ENCODE measurements at places on chromosomes 6 and 20.
A peak's percentile ranks its signal among the peaks of the same experiment; 100 is the strongest.

- H3K36me3 ChIP-seq, result no peaks in the 10 kb centered on the region
- H3K4me3 ChIP-seq, result no peak overlapping the region
- no peak for DNase-seq
- no peak overlapping the region for H3K27ac ChIP-seq
- no peaks in the 10 kb centered on the region for H3K4me1 ChIP-seq
These were observed 73.2 kb upstream of the JAG1 start for GRCh38 chr20:10747019-10747418.

DNA sequence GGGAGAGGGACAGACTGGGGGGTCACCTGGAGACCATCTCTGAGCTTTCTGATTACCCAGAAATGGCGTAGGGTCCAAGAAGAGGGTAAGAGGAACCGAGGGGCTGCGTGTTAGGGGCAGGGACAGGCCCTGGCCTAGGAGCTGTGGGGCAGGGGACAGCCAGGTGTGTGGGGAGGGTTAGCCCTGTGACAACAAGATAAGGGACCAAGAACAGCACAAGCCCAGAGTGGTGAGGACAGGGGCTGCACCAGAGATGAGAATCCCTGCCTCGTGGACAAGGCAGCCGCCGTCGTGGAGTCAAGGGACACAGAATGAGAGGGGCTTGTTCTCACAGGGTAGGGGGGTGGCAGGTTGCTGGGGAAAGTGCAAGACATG is 449 bp upstream of the AVP start:
- H3K27me3 ChIP-seq, result peaks cover 53% of the 10 kb centered on the region
- H3K4me1 ChIP-seq, result peaks cover 4% of the 10 kb centered on the region
- no peaks in the 10 kb centered on the region for H3K36me3 ChIP-seq
- no peak overlapping the region for H3K4me3 ChIP-seq
- no peak for DNase-seq

DNA sequence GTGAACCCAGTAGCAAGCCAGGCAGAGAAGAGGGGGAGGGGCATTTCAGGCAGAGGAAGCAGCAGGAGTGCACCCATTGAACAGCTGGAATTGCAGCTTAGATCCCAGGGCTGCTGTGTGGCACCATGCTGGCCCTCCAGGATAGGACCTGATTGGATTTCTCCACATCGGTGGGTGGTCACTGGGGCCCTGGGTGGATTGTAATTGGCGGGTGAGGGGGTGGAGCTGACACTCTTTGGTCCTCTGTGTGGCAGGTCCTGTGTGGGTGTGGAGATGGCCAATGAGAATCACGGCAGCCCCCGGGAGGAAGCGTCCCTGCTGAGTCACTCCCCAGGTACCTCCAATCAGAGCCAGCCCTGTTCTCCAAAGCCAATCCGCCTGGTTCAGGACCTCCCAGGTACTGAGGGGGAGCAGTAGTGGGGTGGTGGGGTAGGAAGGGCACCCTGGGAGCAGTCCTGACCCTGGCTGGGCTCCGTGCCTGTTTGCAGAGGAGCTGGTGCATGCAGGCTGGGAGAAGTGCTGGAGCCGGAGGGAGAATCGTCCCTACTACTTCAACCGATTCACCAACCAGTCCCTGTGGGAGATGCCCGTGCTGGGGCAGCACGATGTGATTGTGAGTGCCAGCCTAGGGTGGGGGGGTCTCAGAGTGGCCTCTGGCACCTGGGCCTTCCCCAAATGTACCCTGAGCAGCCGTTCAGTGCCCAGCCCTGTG is 4.4 kb downstream of the PCIF1 start:
- DNase-seq, result no peak
- H3K4me1 ChIP-seq, result peaks cover 24% of the 10 kb centered on the region

GRCh38 chr20:6006603-6006949 is 47.3 kb downstream of the LRRN4 start:
- peaks cover 19% of the 10 kb centered on the region for H3K4me1 ChIP-seq
- peaks cover 27% of the 10 kb centered on the region for H3K36me3 ChIP-seq
- H3K27ac ChIP-seq, result peak overlapping the region; percentile 84
- peak overlapping the region; percentile 95 for H3K4me3 ChIP-seq

GRCh38 chr6:120869397-120869796 is 464.9 kb downstream of the TBC1D32 start:
- H3K27ac ChIP-seq, result no peak overlapping the region
- no peaks in the 10 kb centered on the region for H3K36me3 ChIP-seq
- no peaks in the 10 kb centered on the region for H3K4me1 ChIP-seq
- no peaks in the 10 kb centered on the region for H3K27me3 ChIP-seq

- H3K36me3 ChIP-seq, result no peaks in the 10 kb centered on the region
- H3K4me3 ChIP-seq, result no peak overlapping the region
- DNase-seq, result no peak
- no peaks in the 10 kb centered on the region for H3K4me1 ChIP-seq
These were observed 412.1 kb downstream of the QKI start for GRCh38 chr6:163826629-163827028.

DNA sequence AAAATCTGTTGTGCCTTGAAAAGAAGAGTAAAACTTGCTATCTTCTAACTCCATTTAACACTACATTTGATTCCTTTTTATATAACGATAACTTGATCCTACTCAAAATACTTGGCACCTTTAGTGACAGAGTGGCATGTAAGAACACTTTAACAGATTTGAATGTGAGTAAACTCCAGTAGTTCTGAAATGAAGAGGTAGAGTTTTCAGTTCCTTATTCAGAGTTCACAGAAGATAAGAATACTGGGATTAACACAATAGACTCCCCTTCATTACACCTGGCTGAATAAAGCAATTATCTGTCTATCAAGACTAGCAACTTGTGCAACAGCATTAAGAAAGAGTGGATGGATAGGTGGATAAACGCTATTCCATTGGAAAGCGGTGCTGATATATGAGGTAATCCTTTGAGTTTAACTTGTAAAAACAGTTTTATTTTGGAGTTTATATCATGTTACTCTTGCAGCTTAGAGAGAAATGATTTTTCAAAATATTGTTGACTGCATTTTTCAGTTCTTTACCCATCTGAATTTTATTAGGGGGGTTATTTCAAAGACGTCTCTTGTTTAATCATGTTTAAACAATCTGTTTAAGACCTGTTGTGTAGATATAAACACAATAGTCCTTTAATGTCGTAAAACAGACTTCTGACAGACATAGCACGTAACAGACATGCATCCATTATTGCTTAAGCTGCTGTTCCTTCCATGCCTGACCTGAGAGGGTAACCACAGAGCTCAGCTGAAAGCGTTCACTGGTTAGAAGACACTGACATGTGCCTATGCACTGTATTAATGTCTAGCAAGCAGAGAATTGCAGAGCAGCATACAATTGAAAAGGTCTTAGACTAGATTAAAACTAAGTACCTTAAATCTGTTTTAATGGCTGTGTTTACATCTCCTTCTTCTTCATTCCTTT is 102.4 kb upstream of the SUPT3H start:
- H3K4me3 ChIP-seq, result no peak overlapping the region
- H3K27me3 ChIP-seq, result no peaks in the 10 kb centered on the region
- H3K27ac ChIP-seq, result peak overlapping the region; percentile 74
- peaks cover 52% of the 10 kb centered on the region for H3K4me1 ChIP-seq
- H3K36me3 ChIP-seq, result peaks cover 61% of the 10 kb centered on the region
- DNase-seq, result no peak

GRCh38 chr6:3381233-3381921 is 75.5 kb downstream of the SLC22A23 start:
- peaks cover 7% of the 10 kb centered on the region for H3K4me1 ChIP-seq
- DNase-seq, result no peak
- no peak overlapping the region for H3K27ac ChIP-seq
- peaks cover 45% of the 10 kb centered on the region for H3K27me3 ChIP-seq
- H3K4me3 ChIP-seq, result no peak overlapping the region
- no peaks in the 10 kb centered on the region for H3K36me3 ChIP-seq

- no peaks in the 10 kb centered on the region for H3K27me3 ChIP-seq
- H3K36me3 ChIP-seq, result peaks cover 64% of the 10 kb centered on the region
- peaks cover 28% of the 10 kb centered on the region for H3K4me1 ChIP-seq
These were observed 24.6 kb upstream of the C20orf204 start for GRCh38 chr20:64011366-64011779.

GRCh38 chr6:27144740-27145079 is 102.8 kb upstream of the PRSS16 start:
- H3K27ac ChIP-seq, result no peak overlapping the region
- H3K4me1 ChIP-seq, result peaks cover 22% of the 10 kb centered on the region
- H3K4me3 ChIP-seq, result no peak overlapping the region
- H3K36me3 ChIP-seq, result peaks cover 13% of the 10 kb centered on the region
- no peaks in the 10 kb centered on the region for H3K27me3 ChIP-seq

DNA sequence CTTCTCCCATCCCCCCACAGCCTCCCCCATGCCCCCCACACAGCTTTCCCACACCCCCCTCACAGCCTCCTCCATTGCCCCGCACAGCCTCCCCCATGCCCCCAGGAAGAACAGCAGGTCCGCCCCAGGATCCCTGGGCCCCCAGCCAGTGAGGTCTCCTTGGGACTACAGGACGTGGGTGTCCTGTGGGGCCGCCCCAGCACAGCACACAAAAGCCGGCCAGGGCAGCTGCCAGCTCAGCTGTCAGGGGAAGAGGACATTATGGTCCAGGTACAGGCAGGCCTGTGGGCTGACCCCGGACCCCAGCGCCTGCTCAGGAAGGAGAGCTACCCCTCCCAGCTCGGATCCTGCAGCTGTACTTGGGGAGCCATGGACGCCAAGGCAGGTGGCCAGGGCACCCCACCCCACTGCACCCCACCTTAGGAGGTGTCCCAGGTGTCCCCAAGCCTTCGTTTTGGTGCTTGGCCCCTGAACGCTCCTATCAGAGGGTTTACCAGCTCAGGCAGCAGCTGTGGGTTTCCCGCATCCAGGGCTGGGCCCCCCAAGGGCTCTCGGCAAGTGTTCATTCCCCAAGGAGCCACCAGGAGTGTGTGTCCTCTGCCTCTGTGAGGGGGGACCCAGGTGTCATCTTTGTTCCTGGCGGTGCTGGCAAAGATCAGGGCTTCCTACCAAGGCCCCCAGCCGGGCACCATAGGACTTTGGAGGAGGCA is 42.3 kb upstream of the GATA5 start:
- H3K4me1 ChIP-seq, result peaks cover 5% of the 10 kb centered on the region
- DNase-seq, result no peak
- no peaks in the 10 kb centered on the region for H3K36me3 ChIP-seq
- no peak overlapping the region for H3K4me3 ChIP-seq

- H3K4me1 ChIP-seq, result no peaks in the 10 kb centered on the region
- no peak for DNase-seq
- no peak overlapping the region for H3K4me3 ChIP-seq
- H3K36me3 ChIP-seq, result peaks cover 70% of the 10 kb centered on the region
These were observed 61.4 kb upstream of the CSE1L start for GRCh38 chr20:48984575-48985219.
